HEK293T (cell line): ENCODE measurements at places on chromosomes 12 and 14.
A peak's percentile ranks its signal among the peaks of the same experiment; 100 is the strongest.

- DNase-seq = no peak
Measured at GRCh38 chr12:125083072-125083471, 17.8 kb downstream of the AACS start.

DNA sequence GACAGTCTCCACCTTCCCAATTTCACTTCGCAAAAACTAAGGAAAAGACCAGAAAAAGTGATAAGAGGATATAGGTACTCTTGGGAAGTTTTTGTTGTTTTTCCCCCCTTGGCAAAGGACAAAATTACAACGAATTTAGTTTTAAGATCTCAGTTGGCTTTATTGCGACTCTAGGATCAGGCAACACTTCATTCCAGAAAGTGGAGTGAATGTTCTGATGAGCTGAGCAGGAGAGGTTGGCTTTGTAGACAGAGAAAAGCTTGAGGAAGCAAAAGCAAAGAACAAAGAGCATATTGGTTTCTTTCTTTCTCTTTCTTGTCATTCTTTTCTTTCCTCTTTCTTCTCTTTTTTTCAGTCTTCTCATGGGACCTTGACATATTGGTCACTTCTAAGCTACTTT lies 640 bp upstream of the ZFYVE1 start:
- no peak for DNase-seq

- no peak for DNase-seq
Measured at GRCh38 chr14:54651649-54652048, 84.7 kb downstream of the SAMD4A start.

DNA sequence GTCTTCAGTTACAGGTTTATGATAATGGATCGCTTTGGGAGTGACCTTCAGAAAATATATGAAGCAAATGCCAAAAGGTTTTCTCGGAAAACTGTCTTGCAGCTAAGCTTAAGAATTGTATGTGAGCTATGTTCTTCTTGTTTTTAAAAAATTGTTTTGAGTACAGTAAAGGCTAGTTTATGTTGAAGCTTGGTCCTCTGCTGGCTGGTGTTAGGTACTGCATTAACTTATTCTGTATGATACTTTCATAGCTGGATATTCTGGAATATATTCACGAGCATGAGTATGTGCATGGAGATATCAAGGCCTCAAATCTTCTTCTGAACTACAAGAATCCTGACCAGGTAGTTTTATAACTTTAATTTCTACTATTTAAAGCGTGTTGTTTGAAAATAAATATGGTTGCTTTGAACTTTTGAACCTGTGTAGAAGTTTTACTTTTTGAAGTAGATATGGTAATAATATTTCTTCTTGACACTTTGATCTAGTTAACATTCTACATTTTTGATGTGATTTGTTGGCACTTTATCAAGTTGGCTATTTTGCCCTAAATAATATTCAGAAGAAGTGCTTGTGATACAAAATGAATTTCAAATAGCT lies 55.7 kb downstream of the VRK1 start:
- peak; percentile 17 for DNase-seq

GRCh38 chr12:131051155-131051473 lies 97.4 kb downstream of the ADGRD1 start:
- DNase-seq = no peak

- no peak for DNase-seq
Measured at GRCh38 chr14:77980475-77981321, 180.8 kb downstream of the ADCK1 start.

DNA sequence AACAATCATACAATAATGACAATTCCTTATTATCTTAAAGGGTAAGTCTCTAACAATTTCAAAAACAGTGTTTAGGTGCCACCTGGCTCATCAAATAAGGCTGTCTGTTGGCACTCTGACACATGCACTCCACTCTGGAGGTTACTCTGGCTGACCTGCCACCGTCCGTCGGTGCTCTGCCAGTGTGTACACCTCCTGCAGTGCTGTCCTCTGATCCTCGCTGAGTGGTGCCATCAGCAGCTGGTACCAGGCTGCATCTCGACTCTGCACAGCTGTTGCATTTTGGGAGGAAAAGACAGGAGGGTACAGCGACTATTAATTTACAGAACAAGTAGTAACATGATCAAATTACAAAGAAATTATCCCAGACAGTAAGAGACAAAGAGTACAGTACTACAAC lies 63.9 kb downstream of the IPO8 start:
- no peak for DNase-seq

- DNase-seq = no peak
Measured at GRCh38 chr12:79997096-79997791, 62.3 kb upstream of the PPP1R12A start.

DNA sequence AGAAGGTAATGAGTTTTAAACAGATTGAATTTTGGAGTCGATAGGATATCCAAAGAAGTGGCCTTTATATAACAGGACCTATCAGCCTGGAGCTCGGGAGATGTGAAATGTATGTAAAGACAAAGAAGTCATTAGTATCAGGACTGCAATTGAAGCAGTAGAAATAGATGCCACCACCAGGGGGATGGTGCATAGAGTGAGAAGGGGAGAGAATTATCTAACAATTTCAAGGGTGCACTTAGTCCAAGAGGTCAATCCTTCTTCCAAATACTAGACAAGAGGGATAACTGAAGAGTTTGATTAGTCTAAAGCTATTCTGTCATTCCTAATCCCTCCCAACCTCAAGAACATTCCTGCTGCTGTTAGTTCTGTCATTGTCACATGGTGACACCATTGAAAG lies 127.8 kb downstream of the CFAP54 start:
- no peak for DNase-seq

GRCh38 chr12:100564905-100565467 lies 8.5 kb upstream of the GAS2L3 start:
- DNase-seq = no peak

DNA sequence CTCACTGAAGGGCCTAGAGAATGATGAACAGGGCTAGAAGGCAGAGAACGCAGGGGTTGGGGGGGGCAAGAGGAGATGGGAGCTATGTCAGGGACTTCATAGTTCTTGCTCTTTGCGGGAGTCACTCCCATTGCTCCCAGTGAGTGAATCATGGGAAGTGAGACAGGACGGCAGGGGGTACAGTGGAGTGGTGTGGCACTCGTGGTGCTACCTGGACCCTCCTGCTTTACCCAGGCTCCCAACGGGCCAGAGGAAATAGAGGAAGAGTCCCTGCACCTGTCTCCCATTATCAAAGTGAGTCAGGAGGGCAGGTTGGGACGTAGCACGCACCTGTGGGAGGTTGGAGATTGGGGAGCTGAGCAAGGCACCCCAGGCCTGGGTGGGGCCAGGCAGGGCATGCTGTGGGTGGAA lies 1.3 kb upstream of the KRT8 start:
- no peak for DNase-seq

DNA sequence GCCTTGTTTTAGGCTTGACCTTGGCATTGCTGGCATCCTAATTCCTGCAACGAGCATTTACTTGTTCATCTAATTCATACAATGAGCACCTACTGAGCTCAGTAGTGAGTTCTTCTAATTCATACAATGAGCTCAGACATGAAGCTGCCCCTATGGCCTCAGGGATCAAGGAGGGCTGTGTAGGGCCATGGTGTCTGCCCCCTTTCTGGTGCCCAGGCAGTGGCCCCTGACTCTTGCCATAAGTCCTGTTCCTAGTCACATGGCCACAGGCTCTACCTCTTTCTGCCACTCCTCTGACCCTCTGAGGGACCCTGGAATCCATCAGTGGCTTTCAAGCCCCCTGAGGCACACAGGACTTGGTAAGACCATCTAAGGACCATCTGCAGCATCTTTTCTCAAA lies 148.8 kb downstream of the ZFP36L1 start:
- DNase-seq = no peak

GRCh38 chr12:82931349-82932116 lies 244.8 kb downstream of the TMTC2 start:
- no peak for DNase-seq

DNA sequence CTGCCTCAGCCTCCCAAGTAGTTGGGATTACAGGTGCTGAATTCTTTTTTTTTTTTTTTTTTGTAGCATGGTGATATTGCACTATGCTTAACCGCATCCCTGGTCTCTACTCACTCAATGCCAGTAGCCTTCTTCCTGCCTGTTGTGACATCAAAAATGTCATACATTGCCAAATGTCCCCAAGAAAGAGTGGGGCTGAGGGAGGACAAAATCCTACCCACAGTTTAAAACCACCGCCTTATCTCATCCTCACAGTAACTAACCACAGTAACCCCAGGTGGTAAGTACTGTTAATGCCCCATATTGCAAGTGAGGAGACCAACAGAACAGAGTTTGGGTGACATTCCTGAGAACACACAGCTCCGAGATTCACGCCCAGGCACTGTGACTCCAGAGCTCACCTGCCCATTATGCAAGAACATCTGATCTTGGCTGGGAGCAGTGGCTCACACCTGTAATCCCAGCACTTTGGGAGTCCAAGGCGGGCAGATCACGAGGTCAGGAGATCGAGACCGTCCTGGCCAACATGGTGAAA lies 19.6 kb downstream of the MORN3 start:
- no peak for DNase-seq

DNA sequence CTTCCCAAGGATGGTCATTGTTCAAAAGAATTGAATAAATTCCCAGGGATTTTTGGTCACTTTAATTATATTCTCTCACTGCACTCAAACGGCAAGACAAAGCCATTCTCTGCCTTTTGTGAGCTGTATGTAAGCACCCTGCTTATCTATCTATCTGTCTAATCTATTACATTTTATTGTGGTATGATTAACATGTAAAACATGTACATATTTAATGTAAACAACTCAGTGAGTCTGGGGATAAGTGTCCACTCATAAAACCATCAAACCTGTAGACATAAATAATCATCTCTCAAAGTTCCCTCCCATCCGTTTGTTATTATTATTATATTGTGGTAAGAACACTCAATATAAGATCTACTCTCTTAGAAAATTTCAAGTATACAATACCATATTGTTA lies 167.1 kb downstream of the CAND1 start:
- DNase-seq = no peak

DNA sequence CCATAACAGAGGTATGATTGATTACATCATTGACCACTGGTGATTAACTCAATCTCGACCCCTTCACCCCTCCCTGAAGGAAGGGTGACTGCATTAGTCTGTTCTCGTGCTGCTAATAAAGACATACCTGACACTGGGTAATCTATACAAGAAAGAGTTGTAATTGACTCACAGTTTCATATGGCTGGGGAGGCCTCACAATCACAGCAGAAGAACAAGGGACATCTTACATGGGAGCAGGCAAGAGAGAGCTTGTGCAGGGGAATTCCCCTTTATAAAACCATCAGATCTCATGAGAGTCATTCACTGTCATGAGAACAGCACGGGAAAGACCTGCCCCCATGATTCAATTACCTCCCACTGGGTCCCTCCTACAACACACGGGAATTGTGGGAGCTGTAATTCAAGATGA lies 55.9 kb upstream of the TMCC3 start:
- DNase-seq = no peak

GRCh38 chr12:27657296-27657695 lies 39.0 kb upstream of the REP15 start:
- no peak for DNase-seq

DNA sequence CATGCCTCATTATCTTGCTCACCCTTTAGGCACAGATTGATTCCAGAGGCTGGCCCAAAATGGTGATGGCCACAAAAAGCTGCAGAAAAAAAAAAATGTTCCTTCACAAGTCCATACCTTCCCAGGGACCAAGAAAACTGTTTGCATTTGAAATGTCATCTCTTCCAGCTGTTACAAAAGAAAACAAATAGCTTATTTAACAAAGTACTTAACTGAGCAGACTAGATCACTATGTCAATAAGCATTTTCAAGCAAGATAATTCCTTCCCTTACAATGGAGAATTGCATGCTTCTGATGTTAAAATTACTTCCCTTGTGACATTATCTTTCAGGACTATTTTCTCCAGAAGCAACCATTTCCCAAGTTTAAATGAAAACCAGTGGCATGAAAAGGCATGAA lies 377.9 kb upstream of the KITLG start:
- no peak for DNase-seq

- no peak for DNase-seq
Measured at GRCh38 chr14:90213099-90213748, 43.1 kb upstream of the PSMC1 start.

- no peak for DNase-seq
Measured at GRCh38 chr12:64583771-64584421, 26.4 kb upstream of the RASSF3 start.

GRCh38 chr12:5078423-5078822 lies 34.7 kb downstream of the KCNA5 start:
- DNase-seq = peak; percentile 22

DNA sequence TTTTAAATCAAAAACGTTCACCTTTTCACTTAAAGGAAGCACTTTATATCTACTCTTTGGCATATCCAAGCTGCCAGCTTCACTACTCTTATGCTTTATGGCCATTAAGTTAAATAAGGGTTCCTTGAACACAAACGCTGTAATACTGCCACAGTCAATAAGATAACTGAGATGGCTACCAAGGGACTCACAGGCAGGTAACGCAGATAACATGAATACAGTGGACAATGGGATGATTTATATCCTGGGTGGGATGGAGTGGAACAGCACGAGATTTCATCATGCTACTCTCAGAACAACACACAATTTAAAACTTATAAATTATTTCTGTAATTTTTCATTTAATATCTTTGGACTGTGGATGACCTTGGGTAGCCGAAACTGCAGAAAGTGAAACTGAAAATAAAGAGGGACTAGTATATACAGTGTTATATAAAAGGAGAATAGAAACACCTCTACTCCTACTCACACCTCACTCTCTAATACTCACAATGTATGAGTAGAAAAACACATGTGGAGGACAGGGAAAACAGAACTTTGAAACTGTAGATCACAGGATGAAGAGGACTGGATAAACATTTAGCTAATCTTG lies 367.3 kb downstream of the C12orf50 start:
- no peak for DNase-seq

DNA sequence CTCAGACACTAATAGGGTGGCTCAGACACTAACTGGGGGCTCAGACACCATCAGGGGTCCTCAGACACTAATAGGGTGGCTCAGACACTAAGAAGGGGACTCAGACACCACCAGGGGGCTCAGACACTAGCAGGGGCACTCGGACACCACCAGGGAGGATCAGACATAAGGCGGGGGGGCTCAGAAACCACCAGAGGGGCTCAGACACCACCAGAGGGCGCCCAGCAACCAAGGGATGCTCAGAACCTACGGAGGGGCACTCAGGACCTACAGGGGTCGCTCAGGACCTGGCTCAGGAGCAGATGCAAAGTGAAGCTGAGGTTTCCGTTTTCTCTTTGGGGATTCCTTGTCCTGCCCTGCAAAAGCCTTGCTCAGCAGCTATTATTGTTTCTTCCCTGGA lies 448.5 kb downstream of the TMEM121 start:
- DNase-seq = peak; percentile 26

DNA sequence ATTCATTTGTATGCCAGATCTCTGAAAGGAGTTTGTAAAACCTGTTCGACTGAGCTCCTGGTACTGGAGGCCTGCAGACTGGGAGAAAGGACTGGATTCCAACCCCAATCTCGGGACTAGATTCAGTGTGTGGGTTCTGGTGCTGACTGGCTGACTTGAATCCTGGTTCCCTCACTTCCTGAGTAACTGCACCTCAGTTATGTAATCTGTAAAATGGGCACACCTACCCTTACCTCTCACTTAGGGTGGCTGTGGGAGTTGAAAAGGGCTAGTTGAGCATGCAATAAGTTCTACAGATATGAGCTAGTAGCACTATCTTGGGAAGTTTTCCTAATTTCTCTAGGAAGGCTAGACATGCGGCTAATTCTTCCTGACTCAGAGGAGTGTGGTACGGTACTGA lies 621.3 kb upstream of the TBX3 start:
- no peak for DNase-seq
